Muscle of leg (tissue), 16 donors: ENCODE measurements at places on chromosomes 3 and 15. TPM values are rescaled to one million over a fixed set of nuclear protein-coding genes. Genes with fewer than 3 reads are reported as not detected.

GRCh38 chr3:151015767-151016477 lies 43.4 kb upstream of the CLRN1 start:
- peaks cover 3% of the 10 kb centered on the region for H3K4me1 ChIP-seq
- H3K27me3 ChIP-seq: no peaks in the 10 kb centered on the region
- DNase-seq: peak; percentile 16

- no peak overlapping the region for H3K27ac ChIP-seq
- no peaks in the 10 kb centered on the region for H3K36me3 ChIP-seq
- peaks cover 9% of the 10 kb centered on the region for H3K4me1 ChIP-seq
- H3K27me3 ChIP-seq: no peaks in the 10 kb centered on the region
Measured at GRCh38 chr3:59446775-59447465, 397.1 kb upstream of the CFAP20DC start.

DNA sequence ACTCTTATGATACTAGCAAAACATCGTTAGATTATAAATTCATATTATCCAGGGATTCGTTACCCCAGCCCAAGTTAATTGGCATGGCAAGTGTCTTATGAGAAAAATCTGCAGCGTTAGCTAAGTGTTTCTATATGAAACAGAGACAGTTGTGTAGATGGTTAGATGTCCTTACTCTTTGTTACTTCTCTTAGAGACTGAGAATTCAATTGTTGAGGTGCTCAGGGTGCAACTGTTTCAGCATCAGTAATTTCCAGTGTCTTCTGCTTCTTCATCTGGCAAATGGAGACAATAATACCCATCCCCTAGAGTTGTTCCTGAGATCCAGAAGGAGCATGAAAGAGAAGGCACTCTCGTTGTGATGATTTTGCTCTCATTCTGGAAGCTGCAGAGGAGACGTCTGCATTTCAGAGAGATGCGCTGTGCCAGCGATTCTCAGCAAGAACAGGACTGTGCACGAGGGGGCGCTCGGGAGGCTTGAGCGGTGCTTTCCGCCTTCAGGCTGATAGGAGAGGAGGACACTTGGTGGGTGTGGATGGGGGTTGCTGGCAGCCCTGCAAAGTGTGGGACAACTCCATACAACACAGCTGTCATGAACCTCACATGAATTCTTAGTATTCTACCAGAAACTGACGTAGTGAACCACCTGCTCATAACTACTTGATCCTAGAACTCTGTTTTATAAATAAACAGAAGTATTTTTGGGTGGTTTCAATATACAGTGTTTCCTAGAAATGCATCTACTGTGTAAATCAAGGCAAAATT lies 39.7 kb upstream of the SPSB4 start:
- DNase-seq: peak; percentile 94
- H3K36me3 ChIP-seq: no peaks in the 10 kb centered on the region
- peak overlapping the region; percentile 88 for H3K27ac ChIP-seq
- H3K27me3 ChIP-seq: peaks cover 2% of the 10 kb centered on the region

The PLSCR4 gene
- 19.4 TPM for total RNA-seq

The NDUFB5 gene
- 197 TPM for total RNA-seq
